ENCODE measurements at places on chromosomes 13 and 19.

DNA sequence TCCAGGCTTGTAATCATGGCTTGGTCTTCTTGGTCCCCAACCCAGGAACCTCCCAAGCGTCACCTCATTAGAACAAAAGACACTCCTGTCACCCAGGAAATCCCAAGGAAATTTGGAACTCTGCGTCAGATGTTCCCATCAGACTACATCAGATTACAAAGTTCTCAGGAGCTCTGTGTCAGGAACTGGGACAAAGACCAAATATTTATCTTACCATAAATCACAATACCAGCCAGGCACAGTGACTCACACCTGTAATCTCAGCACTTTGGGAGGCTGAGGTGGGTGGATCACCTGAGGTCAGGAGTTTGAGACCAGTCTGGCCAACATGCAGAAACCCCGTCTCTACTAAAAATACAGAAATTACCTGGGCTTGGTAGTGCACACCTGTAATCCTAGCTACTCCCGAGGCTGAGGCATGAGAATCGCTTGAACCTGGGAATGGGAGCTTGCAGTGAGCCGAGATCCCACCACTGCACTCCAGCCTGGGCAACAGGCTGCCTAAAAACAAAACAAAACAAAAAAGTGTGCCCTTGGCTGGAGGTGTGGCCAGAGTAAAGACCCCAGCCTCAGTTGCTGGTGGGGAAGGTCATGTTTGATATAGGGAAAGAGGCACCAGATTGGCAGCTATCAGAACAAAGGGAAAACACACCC, 16.7 kb upstream of the CCDC124 start:
- no peak for DNase-seq

- DNase-seq = no peak
Observed at GRCh38 chr13:37594550-37594949, 4.0 kb downstream of the POSTN start.

DNA sequence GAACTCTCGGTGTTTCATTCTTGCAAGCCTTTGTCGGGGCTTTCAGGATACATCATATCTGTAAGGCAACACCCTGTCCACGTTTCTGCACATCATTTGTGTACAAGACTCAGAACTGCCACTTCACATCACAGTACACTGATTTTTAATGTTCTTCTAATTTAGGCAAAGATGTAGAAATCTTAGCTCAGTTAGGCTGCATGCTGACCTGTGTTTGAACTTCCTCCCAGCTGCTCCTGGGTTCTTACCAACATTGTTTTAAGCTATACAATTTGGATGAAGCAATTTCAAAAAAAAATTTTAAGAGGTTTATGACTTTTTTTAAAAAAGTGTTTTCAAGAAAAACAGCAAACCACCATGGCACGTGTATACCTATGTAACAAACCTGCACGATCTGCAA, 1047.9 kb upstream of the SLC10A2 start:
- DNase-seq = no peak

GRCh38 chr13:64774915-64775314, 2455.2 kb downstream of the PCDH9 start:
- no peak for DNase-seq

DNA sequence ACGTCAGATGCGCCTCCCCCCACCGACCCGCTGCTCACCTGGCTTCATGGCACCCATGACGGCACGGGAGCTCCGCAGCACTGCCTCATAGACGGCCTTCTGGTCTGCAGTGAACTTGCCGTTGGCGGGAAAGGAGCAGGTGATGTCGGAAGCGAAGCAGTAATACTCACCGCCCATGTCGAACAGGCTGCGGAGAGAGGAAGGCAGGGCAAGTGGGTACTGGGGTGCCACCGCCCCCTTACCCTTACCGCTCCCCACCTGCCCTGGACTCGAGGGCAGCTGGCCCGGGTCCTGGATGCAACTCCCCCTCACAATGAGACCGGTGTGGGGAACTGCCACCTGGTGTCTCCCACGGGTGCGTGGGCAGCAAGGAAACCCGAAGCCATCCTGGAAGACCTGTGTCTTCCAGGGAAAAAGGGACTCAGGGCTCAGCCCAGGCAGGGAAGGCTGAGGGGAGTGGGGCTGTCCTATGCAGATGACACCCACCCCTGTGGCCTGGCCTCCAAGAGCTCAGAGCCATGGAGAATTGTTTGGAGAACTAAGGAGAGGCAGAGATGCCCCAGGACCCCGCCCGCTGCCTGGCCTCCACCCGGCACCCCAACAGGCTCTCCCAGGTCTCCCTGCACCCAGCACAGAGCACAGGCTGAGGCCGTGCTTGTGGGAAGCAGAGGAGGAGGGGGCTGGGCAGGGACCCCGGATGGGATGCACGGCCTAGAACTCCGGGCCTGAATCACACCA, 28.3 kb downstream of the CEBPG start:
- no peak for DNase-seq

GRCh38 chr19:38512277-38512676, 78.8 kb downstream of the RYR1 start:
- no peak for DNase-seq

GRCh38 chr13:72317346-72318109, 409.9 kb downstream of the MZT1 start:
- DNase-seq = no peak

- no peak for DNase-seq
Observed at GRCh38 chr19:2475018-2475701, 767 bp upstream of the GADD45B start.

DNA sequence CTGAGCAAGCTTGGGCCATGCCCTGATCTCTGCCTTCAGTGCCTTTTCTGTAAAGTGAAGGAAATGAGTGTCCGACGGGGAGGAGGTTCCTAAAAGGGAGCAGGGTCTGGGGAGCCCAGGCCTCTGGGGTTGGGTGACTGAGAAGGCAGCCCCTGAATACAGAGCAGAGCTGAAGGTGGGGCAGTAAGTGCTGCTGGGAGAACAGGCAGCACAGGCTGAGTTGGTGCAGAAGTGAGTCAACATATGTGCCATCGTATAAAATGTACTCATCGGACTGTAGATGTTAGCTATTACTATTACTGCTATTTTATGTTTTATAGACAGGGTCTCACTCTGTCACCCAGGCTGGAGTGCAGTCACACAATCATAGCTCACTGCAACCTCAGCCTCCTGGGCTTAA, 1.0 kb upstream of the HAMP start:
- DNase-seq = no peak

- no peak for DNase-seq
Observed at GRCh38 chr19:2813235-2814160, 6.2 kb upstream of the ZNF554 start.

- DNase-seq = no peak
Observed at GRCh38 chr19:30665449-30665848, 293.3 kb downstream of the ZNF536 start.

Data from HS-5 (cell line).